ENCODE measurements at places on chromosomes 4 and X.

- DNase-seq: no peak
Observed at GRCh38 chr4:184513802-184514120, 39.4 kb upstream of the IRF2 start.

DNA sequence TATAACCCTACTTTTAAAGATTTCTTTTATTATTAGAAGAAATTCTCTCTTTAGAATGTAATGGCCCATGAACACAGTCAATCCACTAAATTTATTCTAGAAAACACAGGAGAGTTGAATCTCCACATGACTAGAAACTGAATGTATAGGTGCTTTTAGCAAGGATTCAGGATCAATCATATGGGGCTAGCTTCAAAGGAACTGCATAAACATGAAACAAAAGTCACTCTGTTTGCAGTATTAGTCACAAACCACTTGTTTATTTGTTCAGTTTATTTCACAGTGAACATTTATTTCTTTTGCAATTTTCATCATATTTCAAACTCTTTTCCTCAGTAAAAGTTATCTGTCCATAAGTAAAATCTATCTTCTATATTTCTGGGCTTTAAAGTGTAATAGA, 1604.6 kb downstream of the PCDH18 start:
- DNase-seq: no peak

- DNase-seq: no peak
Observed at GRCh38 chr4:184402239-184402638, 72.1 kb downstream of the IRF2 start.

DNA sequence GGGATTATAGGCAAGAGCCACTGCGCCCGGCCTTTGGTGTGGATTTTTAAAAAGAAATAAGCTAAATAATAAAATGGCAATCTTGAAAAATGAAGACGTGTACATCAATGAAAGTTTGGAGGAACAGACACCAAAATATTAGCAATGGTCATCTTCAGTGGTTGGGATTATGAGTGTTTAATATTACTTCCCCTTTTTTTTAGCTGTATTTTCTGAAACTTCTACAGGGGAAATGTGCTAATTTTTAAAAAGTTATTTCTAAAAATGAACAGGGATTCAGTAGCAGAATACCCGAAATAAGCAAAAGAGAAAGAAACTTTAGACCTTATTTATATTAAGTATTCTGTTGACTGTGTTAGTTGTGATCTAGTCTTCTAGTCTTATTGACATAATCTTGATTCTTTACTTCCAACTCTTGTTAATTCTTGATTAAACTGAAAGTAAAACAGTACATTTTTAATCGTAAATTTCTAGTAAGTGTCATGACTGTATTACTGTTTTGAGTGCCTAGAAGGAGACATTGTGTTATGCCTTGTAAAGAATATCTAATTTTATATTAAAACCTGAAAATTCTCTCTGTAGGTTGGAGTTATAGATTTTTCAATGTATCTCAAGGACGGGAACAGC, 51.3 kb downstream of the RUFY3 start:
- no peak for DNase-seq

GRCh38 chrX:8306291-8306925, 135.3 kb upstream of the VCX2 start:
- DNase-seq: no peak

DNA sequence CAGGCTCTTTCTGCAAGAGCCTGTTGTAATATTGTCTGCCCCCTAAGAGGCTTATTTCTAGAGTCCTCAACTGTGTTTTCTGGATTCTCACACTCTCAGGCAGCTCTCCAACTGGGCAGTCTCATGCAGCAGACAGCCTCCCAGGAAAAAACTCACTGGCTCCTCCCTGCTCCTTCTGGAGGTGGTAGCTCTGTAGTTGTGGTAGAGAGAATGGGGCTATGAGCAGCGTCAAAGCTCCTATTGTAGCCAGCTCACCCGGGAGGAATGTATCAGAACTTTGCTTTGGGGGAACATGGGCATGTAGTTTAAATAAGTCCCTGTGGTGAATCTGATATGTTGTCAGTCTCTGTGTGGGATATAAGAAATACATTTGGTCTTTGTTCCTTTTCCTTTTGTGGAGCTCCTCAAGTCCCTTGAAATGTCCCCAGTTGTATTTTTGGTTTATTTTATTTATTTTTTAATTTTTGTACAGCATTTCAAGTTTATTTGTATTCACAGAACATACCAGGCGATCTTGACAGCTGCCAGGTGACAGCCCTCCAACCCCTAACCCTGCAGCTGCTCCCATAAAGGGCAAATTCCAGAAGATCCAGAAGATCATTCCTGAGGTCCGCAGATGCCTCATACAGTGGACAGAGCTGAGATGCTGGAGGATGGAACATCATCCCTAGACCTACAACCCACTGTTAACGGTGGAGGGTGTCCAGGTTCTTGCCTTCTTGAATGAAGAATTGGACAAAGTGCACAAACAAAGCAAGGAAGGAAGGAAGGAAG, 45.7 kb downstream of the TRIM61 start:
- no peak for DNase-seq

DNA sequence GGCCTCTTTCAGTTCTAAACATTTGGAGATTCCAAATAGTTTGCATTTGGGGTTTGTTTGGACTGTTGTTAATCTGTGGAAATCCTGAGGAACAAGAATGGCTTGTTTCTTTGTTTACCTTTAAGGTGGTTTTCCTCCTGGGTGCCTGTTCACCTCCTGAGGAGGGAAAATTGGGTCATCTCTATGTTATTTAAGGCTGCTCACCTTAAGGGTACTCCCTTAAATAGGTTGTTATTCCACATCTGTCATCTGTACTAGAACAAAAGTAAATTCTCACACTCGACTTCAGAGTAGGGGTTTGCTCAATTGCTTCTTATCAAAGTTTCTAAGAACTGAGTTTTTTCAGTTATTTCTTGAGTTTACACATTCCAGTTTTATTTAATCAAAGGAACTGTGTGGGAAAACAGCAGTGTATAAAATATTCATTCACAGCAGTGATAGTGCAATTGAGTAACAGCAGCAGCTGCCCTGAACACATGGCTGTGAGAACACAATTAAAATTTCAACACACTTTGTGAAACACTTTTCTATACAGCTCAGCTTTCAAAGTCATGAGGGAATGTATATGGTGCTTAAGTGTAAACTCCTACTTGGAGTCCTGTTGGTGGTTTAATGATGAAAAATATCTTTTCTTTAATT, 238.5 kb upstream of the PGRMC2 start:
- no peak for DNase-seq

GRCh38 chr4:11566444-11567022, 137.8 kb upstream of the HS3ST1 start:
- no peak for DNase-seq

DNA sequence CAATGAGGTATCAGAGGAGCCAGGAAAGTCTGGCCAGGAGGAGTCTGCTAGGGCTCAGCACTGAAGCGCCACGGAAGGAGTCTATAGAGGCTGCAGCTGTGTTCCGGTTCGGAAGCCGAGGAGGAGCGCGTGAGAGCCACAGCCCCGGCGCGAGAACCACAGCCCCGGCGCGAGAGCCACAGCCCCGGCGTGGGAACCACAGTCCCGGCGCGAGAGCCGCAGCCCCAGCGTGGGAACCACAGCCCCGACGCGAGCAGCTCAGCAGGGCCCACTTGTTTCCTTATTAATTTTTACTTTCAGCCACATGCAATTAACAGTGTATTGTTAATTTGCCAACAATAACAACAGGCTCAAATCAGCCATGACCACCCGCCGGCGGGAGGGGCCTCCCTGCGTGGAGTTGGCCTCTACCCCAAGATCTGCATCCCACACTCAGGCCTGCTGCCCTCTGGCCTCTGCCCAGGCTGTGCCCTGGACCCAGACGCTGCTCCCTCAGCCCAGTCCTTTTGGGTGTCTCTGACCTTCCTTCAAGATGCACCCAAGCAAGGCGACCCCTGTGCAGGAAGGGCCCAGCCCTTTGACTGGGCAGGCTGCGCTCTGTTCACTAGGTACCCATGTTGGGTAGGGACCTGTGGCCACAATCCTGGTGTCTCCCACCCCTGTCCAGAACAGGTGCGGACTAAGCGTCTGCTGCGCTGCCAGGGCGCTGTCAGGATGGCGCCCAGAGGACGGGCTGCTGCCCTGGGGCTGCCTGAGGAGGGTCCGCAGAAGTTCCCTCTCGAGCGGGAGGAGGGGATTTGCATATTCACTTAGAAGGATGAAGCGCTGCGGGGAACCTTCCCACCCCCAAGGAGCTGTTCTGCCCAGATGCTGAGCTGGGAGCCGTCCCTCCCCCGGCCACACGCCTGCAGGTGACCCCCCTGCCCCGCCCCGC, 113.8 kb downstream of the ADRA2C start:
- no peak for DNase-seq

GRCh38 chr4:304969-305680, at the start of gene ZNF732:
ZNF732 (minus strand) TSS chr4:305474; CDS start chr4:305310, 164 bp downstream.
- no peak for DNase-seq

- no peak for DNase-seq
Observed at GRCh38 chr4:153326513-153326912, 18.0 kb upstream of the MND1 start.
